Stimulated activated CD8-positive, alpha-beta memory T cell treated with anti-CD3 and anti-CD28 coated beads, Interleukin-4, amount 100 ng/mL, for 4 hours (primary cell): ENCODE measurements at places on chromosomes 1 and 21.

DNA sequence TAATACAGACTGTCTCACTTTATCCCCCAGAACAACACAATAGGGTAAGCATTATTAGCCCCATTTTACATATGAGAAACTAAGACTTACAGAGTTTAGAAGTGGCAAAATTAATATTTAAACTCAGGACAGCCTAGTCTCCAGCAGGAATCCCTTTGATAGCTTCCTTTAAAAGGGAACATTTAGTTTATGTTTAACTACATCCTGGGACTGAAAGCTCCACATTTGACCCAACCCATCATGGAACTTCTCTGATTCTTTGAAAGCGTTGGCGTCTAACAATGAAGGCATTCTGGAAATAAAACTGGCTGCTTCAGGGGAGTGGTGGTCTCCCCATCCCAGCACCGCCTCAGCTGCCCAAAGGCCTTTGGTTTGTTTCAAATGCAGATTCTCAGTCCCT lies 250.6 kb upstream of the NFIA start:
- DNase-seq: no peak

- DNase-seq: no peak
These were observed 17.3 kb downstream of the KCTD3 start for GRCh38 chr1:215584389-215584788.

GRCh38 chr1:150141452-150141851 lies 8.3 kb upstream of the PLEKHO1 start:
- no peak for DNase-seq

GRCh38 chr1:61612602-61613001 lies 112.3 kb downstream of the TM2D1 start:
- no peak for DNase-seq

DNA sequence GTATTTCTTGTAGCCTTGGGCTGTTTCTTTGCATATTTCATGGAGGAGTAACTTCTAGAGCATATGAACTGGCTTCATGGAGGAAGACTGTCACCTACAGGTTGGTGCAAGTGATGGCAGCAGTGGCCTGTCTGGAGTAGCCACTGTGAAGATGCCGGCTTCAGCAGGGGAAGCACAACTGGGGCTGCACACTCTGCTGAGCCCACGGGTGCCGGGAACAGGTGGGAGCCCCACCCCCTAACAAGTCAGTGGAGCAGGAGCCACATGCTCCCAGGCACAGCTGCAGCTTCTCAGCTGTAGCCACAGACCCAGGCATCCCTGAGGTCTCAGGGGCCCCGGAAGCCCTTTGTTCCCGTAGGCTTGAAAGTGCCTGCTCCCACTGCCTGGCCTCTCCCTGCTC lies 43.2 kb upstream of the C1orf185 start:
- DNase-seq: no peak

DNA sequence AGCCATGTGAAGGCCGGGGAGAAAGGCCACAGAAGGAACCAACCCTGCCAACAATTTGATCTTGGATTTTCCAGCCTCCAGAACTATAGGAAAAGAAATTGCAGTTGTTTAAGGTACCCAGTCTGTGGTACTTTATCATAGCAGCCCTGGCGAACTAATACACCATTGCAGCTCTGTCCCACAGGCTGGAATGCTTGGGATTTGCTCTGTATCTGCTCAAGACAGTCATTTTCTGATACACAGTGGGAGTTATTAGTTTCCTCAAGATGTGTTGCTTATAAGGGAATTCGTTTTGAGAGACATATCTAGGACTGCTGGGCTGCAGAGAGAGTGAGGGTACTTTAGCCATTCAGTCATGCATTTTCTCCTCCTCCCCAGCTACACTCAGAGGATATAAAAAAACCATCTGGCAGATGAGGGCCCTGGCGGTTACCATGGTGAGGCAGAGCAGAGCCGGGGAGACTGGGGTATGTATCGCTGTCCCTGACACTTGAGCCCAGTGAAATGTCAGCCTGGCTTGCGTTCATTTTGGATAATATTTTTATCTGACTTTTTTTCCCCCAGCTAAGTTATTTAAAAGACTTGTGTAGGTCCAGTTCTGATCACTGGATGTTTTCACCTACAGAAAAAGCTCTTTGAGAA lies 104.6 kb downstream of the DIRAS3 start:
- no peak for DNase-seq

DNA sequence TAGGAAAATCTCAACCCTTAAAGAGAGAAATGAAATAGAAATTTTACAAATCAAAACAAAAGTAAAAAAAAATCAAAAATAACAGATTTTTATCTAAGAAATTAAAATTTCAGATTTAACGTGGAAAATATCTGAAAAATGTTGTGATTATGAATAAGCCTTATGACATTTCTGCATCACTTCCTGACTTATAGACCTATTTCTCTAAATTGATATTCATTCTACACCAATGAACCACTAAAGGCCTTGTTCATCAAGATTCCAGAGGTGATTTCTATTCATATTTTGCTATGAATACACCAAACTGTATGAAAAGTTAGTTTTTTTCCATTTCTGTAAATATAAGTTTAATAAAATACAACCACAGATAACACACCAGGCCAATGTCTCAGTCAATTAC lies 261.5 kb downstream of the SMYD3 start:
- no peak for DNase-seq

DNA sequence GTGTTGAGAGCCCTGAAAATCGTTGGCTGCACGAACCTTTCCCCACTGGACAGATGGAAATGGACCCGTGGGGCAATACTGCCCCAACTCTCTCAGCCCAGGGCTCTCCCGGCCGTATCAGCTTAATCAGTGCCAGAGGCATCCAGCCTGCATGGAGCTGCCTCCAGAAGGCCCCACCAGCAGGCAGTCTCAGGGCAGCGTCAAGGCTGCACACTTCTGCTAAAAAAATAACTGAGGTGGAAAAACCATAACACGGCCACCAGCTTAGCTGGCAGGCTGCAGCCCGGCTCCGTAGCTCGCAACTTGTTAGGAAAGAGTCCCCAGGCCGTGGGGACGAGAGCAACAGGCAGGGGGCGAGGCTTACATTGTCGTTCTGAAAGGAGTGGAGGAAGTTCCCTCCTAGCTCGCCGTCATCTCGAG lies 27.9 kb downstream of the MRPL37 start:
- DNase-seq: no peak

DNA sequence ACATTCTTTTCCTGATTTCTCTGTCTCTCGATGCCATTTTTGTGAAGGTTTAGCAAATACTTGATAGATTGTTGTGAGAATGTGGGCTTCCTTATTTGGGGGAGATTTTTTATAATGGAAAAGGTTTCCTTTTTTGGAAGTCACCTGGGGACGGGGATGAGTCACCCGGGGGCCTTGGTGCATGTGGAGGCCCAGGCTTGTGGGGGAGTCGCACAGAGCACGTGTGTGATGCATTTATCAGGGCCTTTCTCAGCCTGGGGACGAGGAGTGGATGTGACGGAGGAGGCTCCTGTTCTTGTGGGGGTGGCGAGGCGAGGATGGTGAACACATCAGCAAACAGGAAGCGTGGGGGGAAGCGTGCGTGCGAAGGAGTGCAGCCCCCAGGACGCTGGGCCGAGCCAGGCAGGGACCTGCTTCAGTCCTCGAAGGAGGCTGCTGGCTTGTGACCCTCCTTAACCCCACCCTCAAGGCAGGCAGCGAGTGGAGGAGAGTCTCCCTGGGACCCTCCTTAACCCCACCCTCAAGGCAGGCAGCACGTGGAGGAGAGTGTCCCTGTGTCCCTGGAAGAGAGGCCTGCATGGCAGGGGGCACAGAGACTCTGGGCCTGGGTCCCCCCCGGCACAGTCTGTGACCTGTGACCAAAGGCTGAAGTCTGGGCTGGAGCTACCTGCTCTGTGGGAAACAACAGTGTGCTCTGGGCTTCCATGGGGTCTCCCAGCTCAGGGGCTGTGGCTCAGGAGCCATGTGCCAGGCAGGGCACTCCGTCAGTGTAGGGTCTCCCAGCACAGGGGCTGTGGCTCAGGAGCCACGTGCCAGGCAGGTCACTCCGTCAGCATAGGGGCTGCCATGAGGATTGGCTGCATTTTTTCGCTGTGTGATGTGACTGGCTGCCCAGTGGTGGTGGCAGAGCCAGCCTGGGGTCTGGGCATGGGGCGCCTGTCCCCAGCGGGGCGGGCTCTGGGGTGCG lies 57.2 kb downstream of the AGPAT3 start:
- peak; percentile 77 for DNase-seq

DNA sequence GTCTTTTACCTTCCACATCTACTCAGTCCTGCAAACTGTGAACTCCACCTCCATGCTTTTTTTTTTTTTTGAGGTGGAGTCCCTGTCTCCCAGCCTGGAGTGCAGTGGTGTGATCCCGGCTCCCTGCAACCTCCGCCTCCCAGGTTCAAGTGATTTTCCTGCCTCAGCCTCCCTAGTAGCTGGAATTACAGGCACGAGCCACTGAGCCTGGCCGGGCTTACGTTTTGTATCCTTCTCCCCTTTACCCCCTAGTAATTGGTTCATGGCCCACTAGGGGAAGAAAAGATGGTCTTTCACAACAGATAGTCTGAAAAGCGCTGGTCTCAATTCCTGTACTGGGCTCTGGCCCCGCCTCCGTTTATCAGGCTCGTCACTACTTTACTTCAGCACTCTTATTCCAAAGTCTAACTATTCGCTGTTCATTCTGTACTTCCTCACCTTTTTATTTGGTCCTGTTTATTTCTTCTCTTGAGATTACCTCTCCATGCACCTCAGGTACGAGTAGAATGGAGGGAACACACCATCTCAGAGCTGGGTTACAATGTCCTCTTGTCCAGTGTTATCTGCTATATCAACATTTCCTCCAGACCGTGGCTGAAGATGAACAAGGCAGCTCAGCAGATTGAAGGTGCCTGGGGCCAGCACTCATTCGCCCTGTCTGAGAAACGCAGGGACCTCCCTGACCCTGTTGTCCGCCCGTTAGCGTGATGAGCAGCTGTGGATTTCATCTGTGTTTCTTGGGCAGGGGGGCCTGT lies 16.2 kb downstream of the CNST start:
- DNase-seq: no peak

DNA sequence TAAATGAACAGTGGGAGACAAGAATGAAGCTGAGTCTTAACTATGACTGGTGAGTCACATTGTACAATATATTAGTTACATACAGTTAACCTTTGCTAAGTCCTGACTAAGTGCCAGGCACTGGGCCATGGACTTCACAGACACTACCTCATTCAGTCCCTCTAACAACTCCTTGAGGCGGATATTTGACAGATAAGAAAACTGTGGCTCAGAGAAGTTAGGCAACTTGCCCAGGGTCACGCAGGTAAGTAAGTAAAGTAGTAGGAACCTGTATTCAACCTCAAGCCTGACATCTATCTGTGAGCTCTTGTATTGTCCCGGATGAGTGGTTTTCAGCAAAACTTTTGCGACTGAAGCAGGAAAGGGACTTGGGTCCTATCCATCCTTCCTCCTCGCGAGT lies 62.1 kb downstream of the GNG12 start:
- DNase-seq: no peak

DNA sequence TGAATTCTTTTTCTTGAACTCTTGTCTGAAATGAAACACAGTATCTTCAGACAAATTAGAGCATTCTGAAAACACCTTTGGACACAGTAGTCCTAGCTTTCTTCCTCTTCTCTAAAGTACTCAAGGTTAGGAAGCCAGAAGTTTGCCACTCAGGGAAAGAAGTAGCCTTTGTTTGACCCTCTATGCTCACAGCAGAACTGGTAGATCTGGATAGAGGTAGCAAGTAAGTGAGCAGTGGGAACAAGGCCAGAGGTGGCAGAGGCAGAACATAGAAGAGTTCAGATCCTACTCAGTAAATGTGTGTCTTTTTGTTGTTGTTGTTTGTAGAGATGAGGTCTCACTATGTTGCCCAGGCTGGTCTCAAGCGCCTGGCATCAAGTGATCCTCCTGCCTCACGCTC lies 7.4 kb upstream of the PIGR start:
- DNase-seq: no peak

- DNase-seq: no peak
These were observed 47.6 kb upstream of the PPP2R5A start for GRCh38 chr1:212237651-212238050.

- DNase-seq: peak; percentile 72
These were observed at the start of gene ALDH9A1 for GRCh38 chr1:165697881-165698760. Gene ALDH9A1, minus strand, starts transcription at chr1:165698562. Its CDS starts 4 bp downstream, at chr1:165698558.
